ENCODE measurements at places on chromosomes 2 and 18.

DNA sequence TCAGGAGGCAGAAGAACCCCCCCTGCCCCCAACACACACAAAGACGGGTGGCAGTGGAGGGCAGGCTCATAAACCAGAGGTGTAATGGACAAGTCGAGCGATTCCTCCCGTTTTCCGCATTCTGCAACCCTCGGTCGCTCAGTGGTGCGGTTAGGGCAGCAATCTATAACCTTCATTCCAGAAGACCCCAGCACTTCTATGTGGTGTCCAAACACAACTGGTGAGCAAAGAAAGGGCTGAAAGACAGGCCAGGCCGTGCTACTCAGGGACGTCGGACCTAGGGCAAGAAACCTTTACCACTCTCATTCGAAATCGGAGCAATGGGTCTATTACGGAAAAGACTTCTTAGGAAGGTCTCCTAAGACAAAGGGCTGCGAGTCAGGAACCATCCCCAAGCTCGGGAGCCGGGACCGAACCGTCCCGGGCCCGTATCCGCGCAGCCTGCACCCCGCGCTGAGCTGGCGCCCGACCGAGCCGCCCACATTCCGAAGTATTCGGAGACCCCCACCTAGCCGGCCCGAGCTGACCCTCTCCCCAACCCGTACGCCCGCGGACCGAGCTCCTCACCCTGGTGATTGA is 568 bp downstream of the ARL5A start:
- no peak for DNase-seq

DNA sequence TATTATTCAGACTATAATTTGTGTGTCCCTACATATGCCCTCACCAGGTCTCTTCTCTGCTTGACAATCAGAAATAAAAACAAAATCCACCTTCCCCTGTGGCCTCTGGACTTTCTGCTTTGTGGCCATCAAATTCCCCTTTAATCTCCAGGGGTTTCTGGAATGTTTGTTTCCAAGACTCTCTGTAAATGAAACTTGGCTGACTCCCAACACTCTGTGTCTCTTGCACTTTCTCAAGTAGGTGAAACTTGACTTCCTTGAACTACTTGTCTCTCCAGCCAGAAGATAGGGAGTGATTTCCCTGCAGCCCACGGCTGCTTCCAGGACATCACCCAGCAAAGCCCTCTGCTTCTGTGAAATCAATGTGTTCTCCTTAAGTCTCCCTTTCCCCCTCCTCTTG is 54.1 kb upstream of the AQP4 start:
- DNase-seq = no peak

GRCh38 chr2:99404039-99404796 is 67.0 kb downstream of the EIF5B start:
- DNase-seq = no peak

DNA sequence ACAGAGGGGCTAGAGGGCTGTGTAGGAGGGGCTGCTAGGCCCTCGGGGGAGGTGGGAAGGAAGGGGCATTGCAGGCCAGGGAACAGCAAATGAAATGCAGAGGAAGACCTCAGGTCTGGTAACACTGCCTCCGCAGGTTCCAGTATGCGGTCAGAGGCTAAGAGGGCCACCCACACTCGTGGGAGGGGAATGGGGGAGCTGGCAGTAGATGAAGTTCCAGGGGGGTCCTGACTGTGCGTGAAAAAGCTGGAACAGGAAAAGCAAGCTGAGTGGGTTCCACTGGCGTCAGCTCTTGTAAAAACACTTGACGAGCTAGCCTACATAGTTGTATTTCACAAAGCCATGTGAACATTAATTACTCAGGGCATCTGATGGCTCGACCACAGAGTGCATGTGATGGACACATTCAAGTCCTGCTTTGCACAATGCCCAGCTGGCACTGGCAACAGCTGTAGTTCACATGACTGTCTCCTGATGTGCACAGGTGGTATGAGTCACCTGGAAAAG is 29.0 kb upstream of the PTPN4 start:
- DNase-seq = no peak

DNA sequence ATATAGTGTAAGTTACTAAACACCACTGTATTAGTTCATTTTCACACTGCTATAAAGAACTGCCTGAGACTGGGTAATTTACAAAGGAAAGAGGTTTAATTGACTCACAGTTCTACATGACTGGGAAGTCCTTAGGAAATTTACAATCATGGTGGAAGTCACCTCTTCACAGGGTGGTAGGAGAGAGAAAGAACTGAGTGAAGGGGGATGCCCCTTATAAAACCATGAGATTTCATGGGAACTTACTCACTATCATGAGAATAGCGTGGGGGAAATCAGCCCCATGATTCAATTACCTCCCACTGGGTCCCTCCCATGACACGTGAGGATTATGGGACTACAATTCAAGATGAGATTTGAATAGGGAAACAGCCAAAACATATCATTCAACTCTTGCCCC is 618.0 kb downstream of the NYAP2 start:
- no peak for DNase-seq

GRCh38 chr2:111185361-111186022 is 64.8 kb downstream of the BCL2L11 start:
- DNase-seq = no peak

- no peak for DNase-seq
Observed at GRCh38 chr2:216539791-216540241, 41.2 kb downstream of the RPL37A start.

DNA sequence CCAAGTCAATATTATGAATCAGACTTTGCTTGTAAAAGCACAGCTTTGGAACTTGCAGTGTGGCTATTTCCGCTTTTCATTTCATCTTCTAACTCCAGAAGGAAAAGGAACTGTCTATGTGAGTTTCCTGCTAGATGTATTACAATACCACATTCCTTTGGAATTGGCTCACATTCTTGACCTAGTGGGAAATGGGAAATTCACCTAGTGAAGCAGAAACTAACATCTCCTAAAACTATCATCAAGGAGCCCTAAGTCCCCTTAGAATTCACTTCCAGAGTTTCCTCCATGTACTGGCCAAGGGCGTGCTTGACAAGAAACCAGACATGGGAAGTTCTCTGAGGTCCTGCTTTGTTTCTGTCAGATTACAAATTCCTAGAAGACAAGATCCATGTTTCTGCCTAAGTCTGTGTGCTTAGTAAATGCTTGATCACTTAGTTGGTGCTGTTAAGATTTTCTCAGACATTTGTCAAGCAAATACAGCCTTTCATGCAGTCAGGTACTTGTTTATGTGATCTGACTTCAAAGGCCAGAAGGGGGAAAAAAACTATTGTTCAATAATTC is 275.7 kb upstream of the FN1 start:
- no peak for DNase-seq

DNA sequence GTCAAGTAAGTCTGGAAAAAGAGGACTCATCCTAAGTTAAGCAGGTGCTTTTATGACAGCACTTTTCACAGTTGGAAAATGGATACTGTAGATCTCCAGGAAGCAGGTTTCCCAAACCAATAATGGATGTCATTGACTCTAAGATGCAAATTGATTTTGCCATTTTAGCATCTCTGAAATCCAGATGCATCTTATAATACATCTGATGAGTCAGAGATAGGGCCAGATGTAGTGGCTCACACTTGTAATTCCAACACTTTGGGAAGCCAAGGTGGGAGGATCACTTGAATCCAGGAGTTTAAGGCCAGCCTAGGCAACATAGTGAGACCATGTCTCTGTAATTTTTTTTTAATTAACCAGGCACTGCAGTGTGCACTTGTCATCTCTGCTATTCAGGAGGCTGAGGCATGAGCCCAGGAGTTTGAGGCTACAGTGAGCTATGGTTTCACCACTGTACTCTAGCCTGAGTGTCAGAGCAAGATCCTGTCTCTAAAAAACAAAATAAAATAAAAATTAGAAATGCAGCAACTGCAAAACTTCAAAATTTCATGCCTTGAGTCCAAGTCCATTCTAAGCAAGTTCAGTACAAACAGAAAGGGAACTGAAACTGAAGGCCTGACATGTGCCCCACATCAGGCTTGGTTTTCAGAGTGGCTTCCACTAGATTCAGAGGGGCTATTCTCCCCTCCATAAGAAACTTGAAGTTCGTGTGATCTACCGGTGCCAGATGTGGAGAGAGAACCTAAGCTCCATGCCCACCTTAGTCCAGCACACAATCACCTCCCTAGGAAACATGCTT is 267.8 kb upstream of the NCKAP5 start:
- DNase-seq = no peak

DNA sequence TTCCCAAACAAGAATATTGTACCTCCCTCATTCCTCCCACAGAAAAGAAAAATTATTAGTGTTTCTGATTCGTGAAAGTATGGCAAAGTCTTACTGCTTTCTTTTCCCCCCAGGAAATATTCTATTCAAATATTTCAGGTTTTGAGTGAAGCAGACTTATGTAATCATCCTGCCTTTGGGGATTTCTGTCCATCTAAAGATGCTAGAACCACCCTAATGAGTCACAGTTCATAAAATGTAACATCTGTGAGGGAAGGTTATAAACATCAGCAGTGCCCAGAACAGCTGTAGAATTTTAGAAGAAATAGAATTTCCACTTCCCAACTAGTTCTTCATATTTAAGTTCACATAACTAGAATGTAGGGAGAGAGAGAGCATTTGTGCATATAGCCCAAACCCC is 39.0 kb downstream of the EEF1B2 start:
- DNase-seq = no peak

DNA sequence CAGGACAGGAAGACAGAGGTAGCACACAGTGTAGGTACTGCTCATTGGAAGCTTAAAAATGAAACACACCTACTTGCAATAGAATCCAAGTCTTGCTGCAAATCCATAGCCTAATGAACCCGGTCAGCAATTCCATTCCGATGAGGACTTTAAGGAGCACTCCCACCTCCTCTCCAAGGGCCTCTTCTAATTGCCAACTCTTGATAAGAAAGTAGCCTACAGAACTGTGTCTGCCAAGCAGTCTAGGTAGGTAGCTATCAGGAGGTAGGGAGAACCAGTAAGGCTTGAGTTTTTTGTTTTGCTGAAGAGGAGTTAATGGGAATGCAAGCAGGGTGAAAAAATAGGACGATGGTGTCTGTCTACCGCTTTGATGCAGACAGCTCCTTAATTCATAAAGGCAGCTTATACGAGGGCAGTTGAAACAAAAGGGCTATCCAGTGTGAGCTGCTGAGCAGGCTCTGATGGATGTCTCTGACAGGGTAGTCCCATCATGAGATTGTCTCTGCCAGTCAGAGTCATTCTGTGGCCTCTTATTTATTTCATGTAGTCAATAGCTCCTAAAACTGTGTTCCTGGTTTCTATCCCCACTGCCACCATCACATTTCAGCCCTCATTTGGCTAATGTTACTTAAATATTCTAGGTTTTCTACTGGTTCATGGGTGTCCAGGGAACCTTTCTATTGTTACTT is 155.6 kb upstream of the DNMT3A start:
- no peak for DNase-seq

DNA sequence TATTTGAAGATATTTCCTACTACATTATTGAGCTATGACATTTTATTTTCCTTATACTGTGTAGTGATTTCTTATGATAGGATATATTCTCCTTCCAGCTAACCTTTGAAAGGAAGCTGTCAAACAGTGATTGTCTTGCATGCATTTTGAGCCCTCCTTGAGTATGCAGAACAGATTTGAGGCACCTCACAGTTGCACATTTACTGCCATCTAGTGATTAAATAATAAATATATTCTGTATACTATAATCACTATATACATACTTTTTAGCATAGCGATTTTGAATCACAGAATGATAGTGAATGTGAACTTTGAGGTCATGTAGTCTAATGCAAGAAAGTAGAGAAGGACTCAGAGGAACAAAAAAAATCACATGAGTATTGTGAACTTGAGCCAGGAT is 268.4 kb upstream of the CDH19 start:
- DNase-seq = no peak

DNA sequence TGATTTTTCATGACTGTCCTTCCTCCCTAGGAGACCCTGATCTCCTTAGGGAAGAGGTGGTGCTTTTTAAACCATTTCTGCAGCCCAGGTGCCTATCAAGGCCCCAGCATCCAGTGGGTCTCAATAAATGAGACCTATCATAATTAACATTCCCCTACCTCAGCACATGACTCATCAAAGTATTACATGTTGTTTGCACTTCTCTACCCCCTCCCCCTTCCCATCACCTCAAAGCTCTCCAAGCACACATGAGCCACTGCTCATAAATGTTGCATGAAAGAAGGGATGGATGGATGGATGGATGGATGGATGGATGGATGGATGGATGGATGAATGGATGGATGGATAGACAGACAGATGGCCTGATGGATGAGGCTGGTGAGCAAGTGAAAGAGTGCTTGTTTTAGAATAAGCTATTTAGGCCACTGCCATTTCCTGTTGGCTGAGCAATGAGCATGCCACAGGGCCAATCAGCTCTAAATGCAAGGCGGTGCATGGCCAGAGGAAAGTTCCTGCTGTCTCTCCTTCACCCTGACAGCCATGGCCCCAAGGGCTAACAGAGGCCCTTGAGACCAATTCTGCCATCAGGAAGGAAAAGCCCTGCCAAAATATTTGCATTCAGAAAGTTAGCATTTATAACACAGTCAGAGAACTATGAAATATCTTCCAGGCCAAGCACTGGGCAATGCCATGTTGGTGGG is 20.9 kb upstream of the STEAP3 start:
- no peak for DNase-seq

GRCh38 chr2:240479111-240479501 is 43.6 kb downstream of the GPC1 start:
- no peak for DNase-seq

DNA sequence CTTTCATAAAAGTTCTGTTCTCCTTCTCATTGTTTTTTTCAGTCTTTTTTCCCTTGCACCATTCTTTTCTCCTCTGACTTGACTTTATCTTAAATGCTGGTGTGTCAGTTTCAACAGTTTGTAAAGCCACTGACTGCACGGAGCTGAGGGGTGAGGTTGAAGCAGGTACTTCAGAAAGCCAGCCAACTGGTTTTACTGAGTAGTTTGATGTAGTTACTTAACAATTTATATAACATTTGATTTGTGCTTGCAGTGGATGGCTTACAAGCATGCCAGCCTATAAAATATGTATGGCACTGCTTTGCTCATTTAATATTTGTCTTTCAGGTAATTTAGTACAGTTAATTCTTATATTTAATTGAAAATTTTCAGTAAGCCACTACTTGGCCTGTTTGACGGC is 55.4 kb downstream of the FAM171B start:
- no peak for DNase-seq

DNA sequence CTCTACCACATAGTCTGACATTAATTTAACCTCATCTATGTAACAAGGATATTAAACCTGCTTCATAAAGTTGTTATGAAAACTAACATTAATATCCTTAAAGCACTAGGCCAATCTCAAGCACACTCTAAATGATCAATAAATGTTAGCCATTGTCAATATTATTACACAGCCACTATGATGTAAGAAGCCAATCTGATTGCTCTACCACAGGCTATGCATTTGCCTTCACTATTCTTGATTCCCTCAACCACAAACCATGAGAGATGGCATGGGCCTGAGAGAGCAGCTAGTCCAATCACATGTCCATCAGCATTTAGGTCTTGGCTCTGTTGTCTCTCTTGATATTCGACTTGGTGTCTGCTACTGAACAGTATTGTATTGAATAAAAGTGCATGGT is 4.2 kb downstream of the SLC25A12 start:
- no peak for DNase-seq

- no peak for DNase-seq
Observed at GRCh38 chr2:60891180-60891579, 9.8 kb downstream of the REL start.

GRCh38 chr2:121075006-121075551 is 209.9 kb downstream of the TFCP2L1 start:
- no peak for DNase-seq

GRCh38 chr2:207465894-207466293 is 63.9 kb upstream of the CREB1 start:
- DNase-seq = no peak

GRCh38 chr2:146323564-146323963 is 1521.3 kb upstream of the ACVR2A start:
- DNase-seq = no peak

GRCh38 chr2:85862426-85862825 is 26.4 kb downstream of the ST3GAL5 start:
- peak; percentile 32 for DNase-seq

Measured in activated CD4-positive, alpha-beta T cell treated with anti-CD3 and anti-CD28 coated beads, Interleukin-2, amount 50 U/mL, for 4 hours (primary cell).